Fibroblast of the aortic adventitia (primary cell): ENCODE measurements at places on chromosomes 1 and 21. TPM values are rescaled to one million over a fixed set of nuclear protein-coding genes. Genes with fewer than 3 reads are reported as not detected.

DNA sequence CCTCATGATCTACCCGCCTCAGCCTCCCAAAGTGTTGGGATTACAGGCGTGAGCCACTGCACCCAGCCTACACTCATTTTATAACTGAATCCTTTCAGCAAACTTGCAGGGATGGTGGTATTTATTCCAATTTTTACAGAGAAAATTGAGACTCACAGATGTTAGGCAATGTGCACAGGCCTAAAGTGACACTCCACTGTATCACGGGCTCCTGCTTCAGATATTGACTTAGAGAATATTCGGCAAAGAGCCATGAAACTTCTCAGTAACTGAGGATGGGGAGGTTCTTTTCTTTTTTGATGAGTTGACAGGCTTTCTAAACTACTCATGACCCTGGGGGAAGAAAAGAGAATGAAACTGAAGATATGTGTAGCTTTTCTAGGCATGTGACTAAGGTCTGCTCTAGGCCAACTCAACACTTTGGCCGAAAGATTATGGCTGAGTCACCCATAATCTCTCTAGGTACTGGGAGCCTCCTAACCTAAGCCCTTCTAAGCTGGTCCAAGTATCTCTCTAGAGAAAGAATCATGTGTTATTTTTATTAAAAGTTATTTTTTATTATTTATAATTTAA, 19.9 kb upstream of the PTCH2 start:
- DNase-seq, result peak; percentile 93

Gene CFAP74
- not detected in 2 replicates for total RNA-seq

- no peak for DNase-seq
Observed at GRCh38 chr21:25528515-25528914, 78.8 kb downstream of the MRPL39 start.

Gene PKN2
- total RNA-seq, result 40.1 and 58.8 TPM in 2 replicates

- DNase-seq, result peak; percentile 89
Observed at GRCh38 chr1:20411196-20411980, 74.6 kb downstream of the CAMK2N1 start.

Gene PRELP
- 1.4 and 3.7 TPM in 2 replicates for total RNA-seq

DNA sequence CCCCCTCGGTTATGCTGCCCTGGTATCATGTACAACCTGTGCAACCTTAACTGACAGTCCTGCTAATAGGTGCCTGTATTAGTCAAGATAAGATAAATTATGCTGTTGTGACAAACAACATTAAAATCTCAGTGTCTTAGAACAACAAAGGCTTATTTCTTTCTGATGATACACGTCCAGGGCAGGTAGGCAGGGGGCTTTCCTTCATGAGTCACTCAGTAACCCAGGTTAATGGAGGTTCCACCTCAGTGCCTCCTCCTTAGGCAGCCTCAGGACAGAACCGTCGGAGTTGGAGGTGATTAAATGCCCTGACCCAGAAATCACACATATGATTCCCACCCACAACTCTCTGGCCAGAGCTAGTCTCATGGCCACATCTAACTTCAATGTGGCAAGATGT, 94.6 kb upstream of the CASZ1 start:
- DNase-seq, result no peak

Gene PYHIN1
- total RNA-seq, result 1.6 TPM in 1 of 2 replicates, not detected in the other

DNA sequence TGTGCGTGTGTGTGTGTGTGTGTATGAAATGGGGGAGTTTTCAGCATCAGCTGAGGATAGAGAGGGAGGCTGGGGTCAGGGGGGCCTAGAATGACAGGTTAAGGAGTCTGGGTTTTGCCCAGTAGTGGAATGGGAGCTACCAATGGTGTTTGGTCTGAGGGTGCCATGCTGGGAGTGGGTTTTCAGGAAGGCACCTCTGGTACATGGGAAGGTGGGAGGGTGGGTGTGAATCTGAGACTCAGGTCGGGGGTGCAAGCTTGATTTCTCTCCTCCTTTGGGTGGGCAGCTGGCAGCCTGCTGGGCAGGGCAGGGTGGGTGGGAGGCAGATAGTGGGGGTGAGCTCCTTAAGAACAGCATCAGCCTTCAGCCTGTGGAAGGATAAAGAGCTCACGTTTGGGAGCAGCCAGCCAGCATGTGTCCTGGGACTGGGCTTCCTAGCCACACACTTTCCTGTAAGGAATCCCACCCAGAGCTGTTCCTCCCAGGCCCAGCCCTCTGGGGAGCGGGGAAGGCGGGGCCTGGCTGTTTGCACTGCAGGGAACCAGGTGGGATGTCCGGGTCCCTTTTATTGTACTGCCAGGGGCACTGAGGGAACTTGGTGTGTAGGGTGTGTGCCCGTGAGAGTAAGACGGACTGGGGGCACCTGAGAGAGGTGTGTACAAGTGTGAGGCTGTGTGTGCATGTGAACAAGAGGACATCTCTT, 152.8 kb downstream of the FOXD2 start:
- no peak for DNase-seq

Gene HAO2
- not detected in 2 replicates for total RNA-seq

GRCh38 chr1:209106237-209106741, 477.2 kb upstream of the CAMK1G start:
- peak; percentile 52 for DNase-seq

DNA sequence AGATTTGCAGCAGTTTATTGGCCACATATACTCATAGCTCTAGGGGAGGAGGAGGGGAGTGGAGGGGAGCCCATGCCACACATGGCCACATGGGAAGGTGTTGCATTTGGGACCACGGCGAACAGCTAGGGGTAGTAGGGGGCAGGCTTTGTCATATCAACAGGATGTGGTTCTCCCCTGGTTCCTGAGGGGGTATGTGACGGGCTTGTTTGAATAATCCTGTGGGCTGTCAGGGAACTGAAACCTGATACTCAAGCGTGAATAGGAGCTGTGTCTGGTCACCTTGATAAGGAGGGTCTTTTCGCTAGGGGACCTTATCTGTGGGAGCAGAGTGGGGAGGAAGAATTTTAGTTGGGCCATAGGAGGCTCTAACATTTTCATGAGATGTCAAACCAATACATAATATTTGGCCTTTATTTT, 264.7 kb downstream of the CTH start:
- DNase-seq, result no peak

Gene BATF3
- 4.8 TPM in 1 of 2 replicates, not detected in the other for total RNA-seq

DNA sequence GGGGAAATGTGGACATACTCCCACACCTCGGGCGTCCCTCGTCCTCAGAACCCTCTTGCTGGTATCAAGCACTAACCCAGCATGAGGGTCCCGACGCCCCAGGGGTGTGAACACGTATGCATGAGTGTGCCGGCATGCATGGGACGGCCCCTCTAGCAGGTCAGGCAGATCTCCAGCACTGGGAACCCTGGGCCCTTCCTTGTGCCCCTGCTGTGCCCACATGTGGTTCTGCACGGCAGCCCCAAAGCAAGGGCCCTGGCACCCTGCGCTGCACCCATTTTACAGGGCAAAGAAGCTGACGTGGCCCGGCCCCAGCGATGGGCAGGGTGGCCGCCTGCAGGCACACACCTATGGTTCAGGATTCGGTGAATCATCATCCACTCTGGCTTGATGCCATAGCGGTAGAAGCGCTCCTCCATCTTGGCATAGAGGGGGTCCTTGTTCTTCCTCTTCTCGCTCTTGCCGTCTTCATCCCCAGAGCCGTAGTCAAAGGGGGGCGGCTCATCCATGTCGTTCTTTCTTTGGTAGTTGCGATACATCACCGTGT, 34.2 kb downstream of the CHD5 start:
- no peak for DNase-seq
